Activated effector memory CD4-positive, alpha-beta T cell treated with Interleukin-2 at 50 U/mL for 16 hours (primary cell): ENCODE measurements at places on chromosomes 3 and 15.

- DNase-seq, result no peak
Observed at GRCh38 chr3:12681943-12682390, 18.1 kb upstream of the RAF1 start.

GRCh38 chr3:142319094-142319493 is 93.7 kb upstream of the GK5 start:
- DNase-seq, result no peak

GRCh38 chr15:30878515-30878914 is 25.2 kb upstream of the FAN1 start:
- DNase-seq, result no peak

DNA sequence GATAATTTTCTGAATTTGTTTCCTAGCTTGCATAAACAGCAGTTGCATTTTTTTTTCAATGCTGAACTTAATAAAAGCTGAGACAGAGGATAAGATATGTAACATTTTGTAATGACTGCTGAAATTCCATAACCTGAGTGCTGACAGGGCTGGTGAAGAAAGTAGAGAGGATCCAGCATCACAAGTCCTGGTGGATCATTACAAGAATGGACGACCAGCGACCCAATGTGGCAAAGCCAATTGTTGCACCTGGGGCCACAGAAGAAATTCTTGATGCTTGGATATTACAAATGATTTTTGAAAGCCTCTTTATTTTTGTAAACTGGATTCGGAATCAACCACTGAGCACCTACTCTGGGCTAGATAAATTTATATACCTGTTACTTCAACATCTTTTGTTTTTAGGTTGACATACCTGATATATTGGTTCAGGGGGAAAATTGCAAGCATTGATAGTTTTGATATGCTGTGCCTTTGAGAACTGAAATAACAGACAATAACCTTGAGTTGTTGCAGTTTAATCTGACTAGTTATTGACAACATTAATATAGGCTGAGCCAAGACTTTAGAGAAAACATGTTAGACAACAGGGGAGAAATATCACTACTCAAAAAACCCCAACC is 3.9 kb upstream of the ACTL6A start:
- peak; percentile 15 for DNase-seq

DNA sequence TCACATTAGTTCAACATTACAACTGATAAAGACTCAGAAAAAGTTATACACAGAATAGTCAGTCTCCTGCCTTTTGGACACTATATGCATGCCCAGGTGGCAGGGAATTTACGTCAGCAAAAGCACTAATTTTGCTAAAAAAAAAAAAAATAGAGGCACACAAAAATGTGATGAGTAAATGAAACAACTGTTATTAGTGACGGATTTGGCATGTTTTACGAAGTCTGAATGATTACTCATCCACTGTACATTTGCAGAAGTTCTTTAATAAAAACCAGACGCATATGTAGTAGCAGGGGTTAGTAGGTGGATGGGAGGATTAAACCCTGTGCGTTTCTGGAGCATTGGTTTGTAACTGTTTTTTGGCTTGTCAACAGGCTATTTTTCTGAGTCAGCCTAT is 99.0 kb downstream of the MITF start:
- no peak for DNase-seq

- DNase-seq, result no peak
Observed at GRCh38 chr3:58577269-58577821, at the start of gene FAM107A. Gene FAM107A (minus strand): TSS chr3:58577391. CDS start chr3:58569860, 7,531 bp downstream.

DNA sequence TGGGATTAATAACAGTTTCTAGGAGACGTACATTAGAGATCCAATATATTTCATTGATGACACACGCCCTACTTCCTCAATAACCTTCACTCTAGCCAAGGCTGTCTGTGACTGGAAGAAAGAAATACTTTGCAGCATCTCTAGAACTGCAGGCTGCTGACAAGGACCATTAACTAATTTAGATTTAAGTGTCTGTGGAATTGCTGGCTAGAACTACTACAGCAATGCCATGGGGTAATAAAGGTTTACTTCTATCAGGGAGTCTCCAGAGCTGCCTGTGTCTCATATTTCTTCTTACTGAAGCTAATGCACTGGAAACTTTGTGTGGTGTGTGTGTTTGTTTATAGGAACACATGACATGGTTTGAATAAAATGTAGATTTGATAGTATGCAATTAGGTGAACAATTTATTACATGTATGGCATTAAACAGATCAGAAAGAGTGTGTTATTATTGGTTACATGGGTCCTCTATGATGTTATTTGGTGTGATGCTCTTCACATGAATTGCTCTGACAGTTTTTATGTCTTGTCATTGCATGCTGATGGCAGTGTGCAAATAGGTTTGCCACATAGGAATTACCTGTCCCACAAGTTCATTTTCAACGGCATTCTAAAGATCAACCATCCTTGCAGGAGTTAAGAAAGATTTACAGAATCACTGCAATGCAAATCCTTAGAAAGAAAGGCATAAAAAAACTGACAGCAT is 916.2 kb upstream of the CADM2 start:
- DNase-seq, result no peak

DNA sequence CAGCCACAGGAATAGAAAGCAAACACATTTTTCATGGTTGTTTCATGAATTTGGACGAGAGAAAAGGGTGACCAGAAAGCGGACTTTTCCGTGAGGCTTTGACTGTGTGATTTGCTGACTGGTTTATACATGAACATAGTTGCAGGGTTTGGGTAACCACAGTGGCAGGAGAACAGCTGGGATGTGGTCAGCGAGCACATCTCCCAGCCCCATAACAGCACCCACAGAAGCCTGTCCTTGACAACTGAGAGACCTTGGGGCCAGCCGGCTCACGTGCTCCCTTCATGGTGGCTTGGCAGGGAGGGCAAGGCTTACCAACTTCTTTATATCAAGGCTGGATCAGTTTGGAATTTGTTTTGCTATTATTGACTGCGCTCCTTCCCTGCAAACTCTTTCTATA is 13.2 kb upstream of the RGMA start:
- no peak for DNase-seq

GRCh38 chr3:55567615-55568014 is 80.5 kb upstream of the WNT5A start:
- no peak for DNase-seq

DNA sequence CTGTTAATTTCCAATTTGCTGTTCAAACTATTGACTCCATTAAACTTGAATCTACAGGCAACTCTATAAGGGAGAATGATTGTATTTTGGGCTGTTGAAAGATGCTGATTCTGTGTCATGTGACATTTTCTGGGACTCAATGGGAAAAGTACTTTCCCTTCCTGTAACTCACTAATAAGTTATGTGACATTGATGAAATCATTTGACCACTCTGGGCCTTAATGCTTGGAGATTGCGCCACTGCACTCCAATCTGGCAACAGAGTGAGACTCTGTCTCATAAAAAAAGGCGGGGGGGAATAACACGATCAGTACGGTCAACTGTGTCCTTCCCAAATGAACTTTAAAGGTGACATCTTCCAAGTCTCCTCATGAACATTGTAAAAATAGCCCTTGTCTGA is 215.2 kb upstream of the SGO1 start:
- no peak for DNase-seq
